Mononuclear cell (primary cell): ENCODE measurements at places on chromosomes 5 and 9. TPM values are rescaled to one million over a fixed set of nuclear protein-coding genes. Genes with fewer than 3 reads are reported as not detected.

CCL28 gene
- total RNA-seq = 8.8 TPM

SPATA31E1 gene
- not detected for total RNA-seq

LCN15 gene
- not detected for total RNA-seq

ZMYND19 gene
- 1.4 TPM for total RNA-seq

NADK2 gene
- 10.4 TPM for total RNA-seq

ANGPTL2 gene
- 0.10 TPM for total RNA-seq

ADAMTS19 gene
- not detected for total RNA-seq

AQP7 gene
- total RNA-seq = 0.21 TPM

BTNL8 gene
- total RNA-seq = not detected

COL27A1 gene
- 0.21 TPM for total RNA-seq

MTRR gene
- total RNA-seq = 104 TPM
